ENCODE measurements at places on chromosomes 7 and 10. TPM values are rescaled to one million over a fixed set of nuclear protein-coding genes. Genes with fewer than 3 reads are reported as not detected.
A peak's percentile ranks its signal among the peaks of the same experiment; 100 is the strongest.

Gene FFAR4
- total RNA-seq = not detected

Gene LRRC4
- 0.70 TPM for total RNA-seq

Gene RNF133
- total RNA-seq = not detected

Gene SORCS1
- 0.13 TPM for total RNA-seq

Gene KCP
- total RNA-seq = 0.55 TPM

- DNase-seq = no peak
Observed at GRCh38 chr7:27700501-27700900, 37.8 kb upstream of the HIBADH start.

- DNase-seq = no peak
Observed at GRCh38 chr7:101507791-101508252, 121.3 kb downstream of the MYL10 start.

- DNase-seq = no peak
Observed at GRCh38 chr10:63501954-63502353, 19.2 kb upstream of the REEP3 start.

DNA sequence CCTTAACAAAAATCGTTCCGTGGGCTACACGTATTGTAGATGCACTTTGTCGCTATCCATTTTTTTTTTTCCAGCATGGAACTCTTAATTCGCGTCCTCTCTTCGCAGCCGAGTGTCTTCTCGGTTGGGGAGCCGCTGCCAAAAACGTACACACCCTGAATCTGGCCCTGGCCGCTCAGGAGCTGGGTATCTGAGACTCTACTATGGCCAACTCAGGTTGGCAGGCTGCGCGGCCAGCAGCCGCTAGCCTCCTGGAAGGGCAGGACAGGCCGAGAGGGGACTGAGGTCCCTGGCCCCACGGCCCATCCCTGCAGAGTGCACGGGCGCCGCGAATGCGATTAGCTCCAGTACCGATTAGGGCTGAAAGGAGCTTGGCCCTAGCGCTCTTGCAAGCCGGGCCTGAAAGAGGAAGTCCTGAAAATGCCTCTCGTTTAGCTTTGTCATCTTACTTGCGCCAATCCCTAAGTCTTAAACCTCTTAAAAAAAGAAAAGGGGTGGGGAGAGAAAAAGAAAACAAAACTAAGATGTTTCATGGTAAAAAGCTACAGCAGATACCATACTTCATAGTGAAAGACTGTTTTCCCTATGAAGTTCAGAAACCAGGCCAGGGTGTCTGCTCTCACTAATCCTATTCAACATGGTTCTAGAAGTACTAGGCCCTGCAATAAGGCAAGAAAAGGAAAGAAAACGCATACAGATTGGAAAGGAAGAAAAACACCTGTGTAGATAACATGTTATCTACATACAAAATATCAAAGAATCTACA, 113.2 kb upstream of the RHEB start:
- DNase-seq = no peak

- DNase-seq = no peak
Observed at GRCh38 chr7:137454767-137455166, 111.2 kb upstream of the PTN start.

DNA sequence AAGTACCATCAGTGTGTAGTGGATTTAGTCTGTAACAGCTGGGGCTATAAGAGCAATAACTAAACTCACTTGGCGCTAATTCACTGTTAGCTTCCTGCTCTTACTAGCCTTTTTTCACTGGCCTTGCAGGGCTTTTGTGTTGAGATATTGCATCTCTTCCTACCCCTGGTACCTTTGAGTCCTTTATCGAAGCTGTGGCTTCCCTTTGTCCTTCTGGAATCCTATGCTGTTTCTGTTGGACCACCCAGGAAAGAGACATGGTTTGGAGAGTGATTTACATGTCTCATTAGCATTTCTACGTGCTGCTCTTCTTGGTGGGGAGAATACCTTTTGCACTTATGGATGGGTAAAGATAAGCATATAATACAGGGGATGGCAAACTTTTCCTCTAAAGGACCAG, 103.8 kb downstream of the MLLT10 start:
- no peak for DNase-seq

DNA sequence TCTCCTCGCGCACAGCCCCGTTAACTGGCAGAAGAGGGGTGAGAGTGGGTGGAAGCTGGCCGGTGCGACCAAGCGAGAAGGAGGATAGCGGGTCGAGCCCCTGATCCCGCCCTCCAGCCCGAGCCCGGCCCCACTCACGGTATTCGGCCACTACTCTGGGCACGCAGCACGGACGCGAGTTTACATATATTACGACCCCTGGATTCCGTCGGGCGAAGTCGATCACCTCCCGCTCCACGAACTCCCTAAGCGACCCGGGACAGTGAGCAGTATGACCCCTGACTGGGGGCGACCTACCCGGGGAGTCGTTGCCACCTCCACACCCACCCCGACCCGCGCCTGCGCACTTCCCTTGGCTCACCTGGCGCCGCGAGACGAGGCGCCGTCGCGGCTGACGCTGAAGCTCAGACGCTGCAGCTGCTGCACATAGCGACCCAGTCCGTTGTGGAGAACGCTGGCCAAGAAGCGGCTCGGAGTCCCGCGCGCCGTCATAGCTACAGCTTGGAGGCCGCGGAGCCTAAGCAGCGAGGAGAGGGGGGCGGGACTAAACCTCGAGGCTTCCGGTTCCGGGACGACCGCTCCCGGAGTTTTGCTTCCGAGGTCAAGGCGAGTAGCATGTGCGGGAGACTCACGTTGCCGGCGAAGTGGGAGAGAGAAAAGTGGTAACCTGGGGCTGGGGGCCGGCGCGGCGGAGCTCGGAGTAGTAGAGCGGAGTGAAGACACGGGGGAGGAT, at the start of the genes MRPL43 and TWNK:
MRPL43 (minus strand) TSS at position 546 of the 733 bp plus-strand sequence; CDS start at position 492, 54 bp downstream.
TWNK (plus strand) TSS at position 592 of the 733 bp plus-strand sequence. CDS start 668 bp downstream, outside the sequence.
- peak; percentile 91 for DNase-seq

- DNase-seq = no peak
Observed at GRCh38 chr7:26212921-26213718, 11.6 kb downstream of the CBX3 start.

- no peak for DNase-seq
Observed at GRCh38 chr7:3564231-3564630, 263.2 kb downstream of the SDK1 start.

- DNase-seq = no peak
Observed at GRCh38 chr10:114694752-114695151, 36.7 kb upstream of the ABLIM1 start.

DNA sequence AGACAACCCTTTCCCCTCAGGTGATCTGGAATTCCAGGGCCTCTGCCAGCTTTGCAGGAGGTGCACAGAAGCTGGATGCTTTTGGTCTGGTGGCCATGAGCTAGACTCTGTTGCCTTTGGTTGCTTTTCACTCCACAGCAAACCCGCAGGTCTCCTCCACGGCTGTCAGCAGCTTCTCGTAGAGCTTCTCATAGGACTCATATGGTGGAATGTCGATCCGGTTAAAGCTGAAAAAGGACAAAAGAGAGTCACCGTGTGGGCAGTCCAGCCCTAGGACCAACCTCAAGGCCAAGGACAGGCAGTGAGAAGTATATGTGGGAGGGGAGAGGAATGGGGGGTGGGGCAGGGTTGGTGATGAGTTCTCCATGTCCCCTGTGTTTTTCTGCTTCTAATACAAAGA, 113.5 kb downstream of the SMURF1 start:
- DNase-seq = no peak

DNA sequence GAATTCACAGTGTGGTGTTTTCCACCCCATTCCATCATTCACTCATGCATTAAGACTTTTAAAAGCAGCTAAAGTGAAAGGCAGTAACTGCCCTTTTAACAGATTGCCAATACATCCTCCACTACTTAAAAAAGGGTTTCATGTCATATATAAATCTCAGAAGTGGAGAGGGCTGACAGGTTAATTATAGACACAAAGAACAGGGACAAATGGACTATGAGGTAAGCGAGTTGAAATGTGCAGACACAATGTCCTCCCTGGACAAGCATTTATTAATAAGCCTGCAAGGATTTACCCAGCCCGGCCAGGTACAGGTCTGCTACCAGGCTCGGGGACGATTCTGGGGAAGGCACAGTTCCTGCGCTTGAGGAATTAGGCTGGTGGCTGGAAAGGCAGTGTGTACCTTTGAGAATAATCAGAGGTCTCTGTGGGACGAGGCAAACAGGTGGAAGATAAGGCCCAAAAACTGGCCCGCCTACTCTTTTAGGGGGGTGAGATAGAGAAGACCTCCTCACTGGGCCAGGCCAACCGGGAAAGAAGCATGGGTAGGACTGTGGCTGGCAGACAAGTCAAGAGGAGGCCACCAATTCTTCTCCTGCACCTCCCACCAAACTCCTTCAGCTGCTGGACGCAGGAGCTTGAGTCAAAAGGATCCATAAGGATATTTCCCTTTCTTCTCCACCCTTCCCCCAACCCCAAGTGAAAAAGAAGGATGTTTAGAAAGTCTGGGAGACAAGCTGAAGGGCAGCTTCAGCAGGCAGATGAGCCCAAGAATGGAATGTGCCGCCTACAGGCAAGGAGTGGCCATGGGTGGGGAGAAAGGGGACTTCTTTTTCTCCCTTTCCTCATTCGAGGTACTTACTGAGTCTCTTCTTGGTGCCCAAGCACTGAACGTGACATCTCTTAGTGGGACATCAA, 1.5 kb downstream of the PDLIM1 start:
- DNase-seq = no peak
